ENCODE measurements at places on chromosomes 7 and 10.
A peak's percentile ranks its signal among the peaks of the same experiment; 100 is the strongest.

GRCh38 chr7:41538810-41539724 lies 163.8 kb downstream of the INHBA start:
- no peak for DNase-seq

GRCh38 chr10:88459530-88459929 lies 123.6 kb downstream of the RNLS start:
- DNase-seq, result no peak

GRCh38 chr7:29396563-29396962 lies 167.1 kb upstream of the PRR15 start:
- no peak for DNase-seq

GRCh38 chr10:19164461-19164860 lies 115.9 kb downstream of the MALRD1 start:
- no peak for DNase-seq

GRCh38 chr10:133026726-133027395 lies 60.9 kb upstream of the ADGRA1 start:
- no peak for DNase-seq

GRCh38 chr7:101615446-101615845 lies 13.7 kb downstream of the MYL10 start:
- DNase-seq, result no peak

- no peak for DNase-seq
Observed at GRCh38 chr7:148238761-148239325, 351.7 kb upstream of the C7orf33 start.

DNA sequence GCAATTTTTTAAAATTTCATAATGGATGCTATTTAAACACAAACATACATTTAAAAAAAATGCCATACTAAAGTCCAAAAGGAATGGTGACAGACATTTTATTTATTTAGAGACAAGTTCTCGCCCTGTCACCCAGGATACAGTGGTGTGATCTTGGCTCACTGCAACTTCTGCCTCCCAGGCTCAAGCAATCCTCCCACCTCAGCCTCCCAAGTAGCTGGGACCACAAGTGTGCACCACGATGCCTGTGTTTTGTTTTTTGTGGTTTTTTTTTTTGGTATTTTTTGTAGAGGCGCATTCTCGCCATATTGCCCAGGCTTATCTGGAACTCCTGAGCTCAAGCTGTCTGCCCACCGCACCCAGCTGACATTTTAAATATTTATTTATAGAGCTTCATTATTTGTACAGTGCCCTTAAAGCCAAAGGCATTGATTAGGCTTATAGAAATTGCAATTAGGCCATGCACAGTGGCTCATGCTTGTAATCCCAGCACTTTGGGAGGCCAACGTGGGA lies 703.5 kb downstream of the AUTS2 start:
- DNase-seq, result no peak

GRCh38 chr7:22025983-22026382 lies 80.3 kb upstream of the CDCA7L start:
- no peak for DNase-seq

DNA sequence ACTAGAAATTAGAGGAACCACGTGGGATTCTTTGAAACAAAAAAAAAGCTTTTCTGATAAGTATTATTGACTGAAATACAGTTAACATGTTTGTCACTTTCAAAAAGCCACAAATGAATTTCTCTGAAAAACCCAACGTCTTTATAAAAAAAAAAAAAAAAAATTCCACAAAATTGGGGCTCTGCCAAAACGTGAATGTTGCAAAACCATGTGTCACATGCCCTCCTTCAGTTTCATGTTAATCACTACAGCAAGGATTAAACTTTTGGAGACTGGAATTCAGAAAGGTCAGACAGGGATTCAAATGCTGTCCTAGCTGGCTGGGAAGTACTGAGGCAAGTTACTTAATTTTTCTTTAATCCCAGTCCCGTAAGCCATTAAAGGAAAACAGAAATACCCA lies 278.0 kb upstream of the KLF14 start:
- DNase-seq, result no peak

DNA sequence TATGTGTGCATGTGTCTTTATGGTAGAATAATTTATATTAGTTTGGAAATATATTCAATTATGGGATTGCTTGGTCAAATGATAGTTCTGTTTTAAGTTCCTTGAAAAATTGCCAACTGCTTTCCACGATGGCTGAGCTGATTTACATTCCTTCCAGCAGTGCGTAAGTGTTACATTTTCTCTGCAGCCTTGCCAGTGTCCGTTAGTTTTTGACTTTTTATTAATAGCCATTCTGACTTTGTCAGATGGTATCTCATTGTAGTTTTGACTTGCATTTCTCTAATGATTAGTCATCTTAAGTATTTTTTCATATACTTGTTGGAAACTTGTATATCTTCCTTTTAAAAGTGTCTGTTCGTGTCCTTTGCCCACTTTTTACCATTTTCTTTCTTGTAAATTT lies 434.2 kb upstream of the POT1 start:
- no peak for DNase-seq

DNA sequence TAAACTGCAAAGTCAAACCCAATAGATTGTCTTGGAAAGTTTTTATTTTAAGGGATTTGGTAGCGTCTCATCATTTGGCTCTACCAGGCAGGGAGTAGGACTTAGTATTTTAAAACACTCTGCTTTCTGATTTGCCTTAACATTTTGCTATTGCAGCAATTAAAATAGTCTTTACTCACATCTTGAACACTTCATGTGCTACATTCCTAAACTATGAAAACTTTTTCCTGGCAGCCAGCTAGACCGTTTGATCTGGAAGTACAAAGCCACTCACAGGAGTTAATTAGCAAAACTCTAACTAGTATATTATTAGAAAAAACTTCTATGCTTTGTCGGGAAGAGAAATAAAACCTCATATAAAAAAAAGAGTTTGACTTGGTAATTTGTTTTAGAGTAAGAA lies 111.4 kb downstream of the TFPI2 start:
- no peak for DNase-seq

DNA sequence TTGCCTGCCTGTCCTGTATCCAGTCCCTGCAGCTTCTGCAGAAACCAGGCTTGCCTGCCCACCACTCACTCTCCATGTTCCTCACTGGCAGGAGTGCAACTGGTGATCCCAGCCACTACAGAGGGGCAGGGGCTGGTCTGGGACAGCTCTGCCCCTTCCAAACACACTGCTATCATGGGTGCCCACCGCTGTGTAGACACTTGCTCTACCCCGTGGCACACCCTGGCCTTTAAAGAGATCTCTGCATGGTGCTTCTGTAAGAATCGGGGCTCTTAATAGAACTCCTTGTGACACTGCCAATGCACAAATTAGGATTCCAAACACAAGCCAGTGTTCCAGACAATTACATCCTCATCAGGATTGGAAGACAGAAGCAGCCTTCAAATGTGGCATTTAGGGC lies 41.7 kb downstream of the C10orf90 start:
- DNase-seq, result no peak

- DNase-seq, result no peak
Observed at GRCh38 chr7:94392393-94392786, 2.3 kb upstream of the COL1A2 start.

- DNase-seq, result no peak
Observed at GRCh38 chr7:121076350-121077164, 88.0 kb downstream of the CPED1 start.

DNA sequence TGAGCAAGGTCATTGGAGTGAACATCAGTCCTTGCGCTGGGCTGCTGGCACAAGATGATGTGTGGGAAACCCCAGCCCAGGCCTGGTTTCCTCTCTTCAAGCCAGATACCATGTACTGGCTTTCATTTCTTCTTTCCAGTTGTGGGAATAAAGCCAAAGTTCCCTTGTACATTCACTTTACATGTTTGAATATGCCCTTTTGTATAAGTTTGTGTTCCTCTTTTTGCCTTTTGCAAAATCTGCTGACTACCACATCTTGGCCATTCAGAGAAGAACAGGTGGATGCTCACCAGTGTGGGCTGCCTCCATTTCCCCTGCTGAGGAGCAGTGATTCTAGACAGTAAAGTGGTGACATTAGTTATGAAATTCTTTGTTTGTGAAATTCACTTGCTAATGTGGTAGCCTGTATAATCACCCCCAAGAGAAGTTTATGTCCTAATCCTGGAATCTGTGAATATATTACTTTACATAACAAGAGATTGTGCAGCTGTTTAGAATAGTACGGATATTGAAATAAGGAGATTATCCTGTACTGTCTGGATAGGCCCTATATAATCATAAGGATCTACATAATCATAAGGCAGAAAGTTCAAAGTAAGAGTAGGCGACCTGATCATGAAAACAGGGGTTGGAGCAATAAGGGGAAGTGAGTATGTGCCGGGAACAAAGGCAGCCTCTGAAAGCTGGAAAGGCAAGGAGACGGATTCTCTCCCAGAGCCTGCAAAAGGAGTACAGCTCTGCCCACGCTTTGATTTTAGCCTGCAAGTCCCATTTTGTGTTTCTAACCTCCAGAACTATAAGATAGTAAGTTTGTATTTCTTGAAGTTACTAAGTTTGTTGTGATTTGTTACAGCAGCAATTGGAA lies 18.8 kb upstream of the AOAH start:
- peak; percentile 89 for DNase-seq

DNA sequence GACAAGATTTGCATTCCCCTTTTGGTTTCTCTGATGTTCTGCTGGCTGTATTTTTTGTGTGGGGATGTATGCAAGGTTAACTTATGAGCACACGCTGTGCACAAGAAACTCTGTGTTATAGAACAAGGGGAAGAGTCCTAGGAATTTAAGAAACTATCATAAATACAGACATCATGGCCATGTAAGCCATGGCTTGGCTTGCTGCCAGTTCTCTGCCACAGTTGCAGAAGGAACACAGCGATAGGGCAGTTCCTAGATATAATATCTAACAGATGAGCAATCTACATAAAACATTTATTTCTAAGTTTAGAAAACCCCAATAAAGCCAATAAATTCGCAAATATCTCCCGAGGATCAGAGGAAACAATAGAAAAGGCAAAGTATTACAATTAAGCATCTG lies 153.3 kb downstream of the LRRTM3 start:
- DNase-seq, result no peak

DNA sequence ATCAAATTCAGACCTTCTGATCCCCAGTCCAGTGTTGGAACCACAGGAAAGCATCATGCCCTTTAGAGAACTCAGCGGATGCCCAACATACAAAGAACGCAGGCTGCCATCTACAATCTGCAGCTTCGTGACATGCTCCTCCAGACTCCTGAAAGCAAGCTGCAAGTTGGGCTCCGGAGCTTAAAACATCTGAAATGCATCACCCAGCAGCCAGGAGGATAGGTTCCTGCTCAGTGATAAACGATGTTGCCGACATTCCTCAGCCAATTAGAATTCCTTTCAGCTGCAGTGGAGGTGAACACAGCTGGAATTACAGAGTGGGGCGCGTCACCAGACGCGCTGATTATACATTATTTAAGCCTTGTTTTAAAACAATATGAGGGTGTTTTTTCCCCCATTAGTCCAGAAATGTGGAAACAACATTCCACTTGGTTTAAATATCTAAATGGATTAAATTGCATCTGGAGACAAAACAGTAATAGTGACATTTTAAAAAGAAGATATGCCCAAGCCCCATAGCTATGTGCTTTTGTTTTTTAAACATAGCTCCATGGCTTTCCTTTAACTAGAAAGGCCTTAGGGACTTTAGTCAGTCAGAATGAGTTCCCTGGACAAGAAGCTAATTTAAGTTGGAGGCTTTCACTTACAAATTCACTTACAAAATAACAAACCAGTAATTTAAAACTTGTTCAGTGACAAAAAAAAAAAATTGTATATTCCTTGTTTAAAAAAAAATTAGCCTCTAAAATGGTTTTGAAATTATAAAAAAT lies 6.3 kb downstream of the SMURF1 start:
- DNase-seq, result no peak

- DNase-seq, result no peak
Observed at GRCh38 chr10:78656417-78657162, 412.2 kb upstream of the ZMIZ1 start.

DNA sequence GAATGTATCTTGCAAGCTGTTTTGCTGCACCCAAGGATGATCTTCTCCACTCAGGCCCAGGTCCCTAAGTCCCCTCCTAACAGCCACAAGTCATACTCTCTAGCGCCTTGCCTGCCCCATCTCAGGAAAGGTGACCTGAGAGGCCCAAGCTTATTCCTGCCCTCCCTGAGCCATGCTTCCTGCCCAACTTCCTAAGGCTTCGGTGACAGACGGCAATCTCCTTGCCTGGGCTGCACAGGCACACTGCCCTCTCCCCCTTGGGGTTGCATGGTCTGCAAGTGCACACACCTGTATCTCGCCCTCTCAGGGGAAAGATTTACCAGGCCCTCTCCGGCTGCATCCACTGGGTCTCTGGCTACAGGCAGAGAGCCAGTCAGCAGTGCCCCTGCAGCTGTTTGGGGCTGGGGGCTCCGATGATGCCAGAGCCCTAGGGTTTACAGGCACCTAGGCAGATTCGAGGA lies 771 bp upstream of the ADIRF start:
- DNase-seq, result no peak

- no peak for DNase-seq
Observed at GRCh38 chr7:2575046-2575732, 16.4 kb downstream of the IQCE start.

- peak; percentile 86 for DNase-seq
Observed at GRCh38 chr7:87218796-87219544, 562 bp downstream of the TMEM243 start.

DNA sequence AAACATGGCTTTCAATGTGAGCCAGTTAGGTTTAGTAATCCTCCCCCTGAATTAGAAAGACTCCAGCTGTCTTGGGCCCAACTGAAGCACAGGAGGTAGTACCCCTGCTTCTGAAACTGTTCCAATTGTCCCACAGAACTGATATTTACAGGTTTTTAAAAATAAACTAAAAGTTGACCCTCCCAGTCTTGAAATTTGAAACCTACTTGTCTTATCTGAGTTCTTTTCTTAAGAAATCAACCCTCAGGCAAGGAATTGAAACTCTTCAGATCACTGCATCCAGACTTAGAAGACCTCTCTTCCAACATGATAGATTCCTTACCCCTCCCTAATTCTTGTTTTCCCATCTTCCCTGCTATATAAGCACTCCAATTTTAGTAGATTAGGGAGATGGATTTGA lies 13.3 kb upstream of the ARHGAP21 start:
- DNase-seq, result no peak

- DNase-seq, result no peak
Observed at GRCh38 chr7:31642681-31643115, 44.3 kb upstream of the PPP1R17 start.

- no peak for DNase-seq
Observed at GRCh38 chr7:113730309-113730955, 188.4 kb downstream of the PPP1R3A start.

- DNase-seq, result no peak
Observed at GRCh38 chr7:155815332-155816191, 3.3 kb upstream of the SHH start.

- DNase-seq, result no peak
Observed at GRCh38 chr7:76048668-76048988, 722 bp downstream of the MDH2 start.

- no peak for DNase-seq
Observed at GRCh38 chr7:88183051-88183450, 36.8 kb downstream of the SRI start.
